ENCODE measurements at places on chromosomes 4 and X.

GRCh38 chr4:101031971-101032370, 315.4 kb downstream of the PPP3CA start:
- no peak for DNase-seq

DNA sequence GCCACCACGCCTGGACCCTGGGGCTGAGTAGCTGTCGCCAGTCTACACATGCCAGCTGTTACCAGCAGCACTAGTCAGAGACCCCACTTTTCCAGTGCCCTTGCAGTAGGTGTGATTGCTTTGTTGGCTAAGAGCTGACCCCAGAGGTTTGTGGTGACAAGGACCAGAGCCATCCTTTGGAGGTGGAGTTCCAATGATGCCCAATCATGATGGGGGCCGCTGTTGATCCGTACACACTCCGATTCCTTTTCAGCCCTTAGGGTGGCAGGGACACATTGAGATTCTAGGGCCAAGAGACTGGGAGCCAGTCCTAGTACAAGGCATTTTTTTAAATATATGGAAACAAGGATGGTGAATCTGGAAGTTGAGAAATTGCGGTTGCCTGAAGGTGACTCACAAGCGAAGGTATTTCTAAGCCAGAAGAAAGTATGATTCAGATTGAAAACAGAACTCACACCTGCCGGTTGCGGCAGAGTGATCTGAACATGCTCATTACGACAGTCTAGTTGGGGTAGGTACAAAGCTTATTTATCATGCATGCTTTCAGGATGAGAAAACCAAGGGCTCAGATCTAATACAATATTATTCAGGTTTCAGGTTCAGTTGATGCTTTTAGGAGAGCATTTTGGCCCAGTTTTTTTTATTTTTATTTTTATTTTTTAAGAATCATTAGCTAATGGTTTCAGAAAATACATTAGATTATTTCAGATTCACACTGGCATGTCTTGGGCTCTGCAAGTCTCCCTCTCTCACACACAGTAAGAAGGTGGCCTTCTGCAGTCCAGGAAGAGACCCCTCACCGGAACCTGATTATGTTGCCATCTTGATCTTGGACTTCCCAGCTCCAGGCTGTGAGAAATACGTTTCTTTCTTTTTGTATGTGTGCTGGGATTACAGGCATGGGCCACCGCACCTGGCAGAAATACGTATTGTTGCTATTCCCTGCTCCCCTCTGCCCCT, 43.4 kb downstream of the SHROOM2 start:
- no peak for DNase-seq

DNA sequence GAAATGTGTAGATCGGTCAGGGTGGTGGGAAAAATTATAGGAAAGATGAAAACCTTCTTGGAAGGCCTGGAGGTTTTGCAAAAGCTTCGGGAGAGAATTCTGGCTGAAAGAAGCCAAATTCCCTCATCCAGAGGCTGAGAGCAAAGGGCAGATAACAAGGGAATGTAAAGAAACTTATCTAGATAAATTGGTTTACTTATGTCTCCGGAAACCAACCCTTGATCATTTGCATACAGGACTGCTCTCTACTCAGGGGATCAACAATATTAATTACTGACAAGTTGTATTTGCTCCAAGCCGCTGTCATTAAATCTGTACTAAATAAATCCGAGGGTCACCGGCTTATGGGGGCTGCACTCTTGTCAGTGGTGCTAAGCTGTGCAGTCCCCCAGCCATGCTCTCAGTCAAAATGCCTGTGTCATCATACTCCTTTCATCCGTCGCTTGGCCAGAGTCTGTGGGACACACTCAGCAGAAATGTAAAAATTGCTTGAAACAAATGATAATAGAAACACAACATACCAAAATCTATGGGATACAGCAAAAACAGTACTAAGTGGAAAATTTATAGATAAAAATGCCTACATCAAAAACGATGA, 715.7 kb downstream of the KCTD8 start:
- DNase-seq: no peak

GRCh38 chr4:112296949-112297880, at the start of gene ALPK1:
Gene ALPK1, plus strand, starts transcription at chr4:112297369.
- DNase-seq: no peak

DNA sequence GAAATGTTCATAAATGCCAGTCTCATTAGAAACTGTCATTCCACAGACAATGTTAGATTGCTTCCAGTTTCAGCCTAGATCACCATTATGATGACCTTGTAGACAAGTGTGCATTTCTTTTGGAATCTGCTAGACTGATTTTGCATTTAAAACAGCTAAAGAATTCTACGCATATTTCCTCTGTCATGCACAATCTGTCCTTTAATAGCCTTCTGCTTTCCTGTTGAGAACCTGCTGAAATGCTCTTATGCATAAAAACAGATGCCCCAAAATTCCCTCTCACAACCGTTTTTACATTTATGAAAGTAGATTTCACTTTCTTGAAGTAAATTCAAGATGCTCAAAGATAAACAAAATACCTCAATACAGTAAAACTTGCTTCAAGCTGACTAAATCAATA, 673.3 kb downstream of the GALNTL6 start:
- DNase-seq: no peak

DNA sequence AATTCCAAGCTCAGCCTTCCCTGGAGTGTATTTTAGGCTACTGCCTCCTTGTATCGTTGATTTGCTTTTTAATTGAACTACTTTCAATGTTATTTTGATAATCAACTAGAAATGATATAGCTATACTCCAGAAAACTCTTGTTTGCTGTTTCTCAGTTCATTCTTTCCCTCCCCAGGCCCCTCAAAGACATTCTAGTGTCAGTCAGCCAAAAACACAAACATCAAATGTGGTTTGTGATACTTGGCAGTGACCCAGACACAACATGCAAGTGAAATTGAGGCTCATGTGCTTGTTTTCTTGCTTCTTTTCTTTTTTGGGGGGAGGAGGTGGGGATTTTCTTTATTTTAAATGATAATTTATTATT, 7.6 kb downstream of the FAT4 start:
- DNase-seq: no peak

All from left colon (tissue), 2 donors.